Activated CD4-positive, alpha-beta memory T cell treated with anti-CD3 and anti-CD28 coated beads for 36 hours (primary cell): ENCODE measurements at places on chromosomes 2 and 18. TPM values are rescaled to one million over a fixed set of nuclear protein-coding genes. Genes with fewer than 3 reads are reported as not detected.

DNA sequence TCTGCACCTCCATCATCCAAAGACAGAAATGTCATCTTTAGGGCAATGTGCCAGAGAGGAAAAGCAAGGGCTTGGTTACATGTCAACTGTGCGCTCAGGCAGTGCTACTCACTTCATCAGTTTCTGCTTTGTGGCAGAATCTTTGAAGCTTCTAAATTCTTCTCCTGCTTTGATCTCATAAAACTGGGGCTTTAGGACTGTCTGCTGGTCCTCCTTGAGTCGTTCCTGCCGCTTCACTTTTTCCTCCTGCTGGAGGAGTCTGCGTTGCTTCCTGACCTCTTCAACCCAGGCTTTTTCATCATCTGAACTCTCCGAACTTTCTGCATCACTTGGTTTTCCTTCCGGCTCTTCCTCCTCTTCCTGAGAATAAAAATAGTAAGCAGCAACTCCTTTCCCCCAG lies 100.8 kb downstream of the NOL10 start:
- no peak for DNase-seq

POTEI gene
- not detected for total RNA-seq

REL gene
- 37.1 TPM for total RNA-seq

FLACC1 gene
- total RNA-seq = 0.67 TPM
